ENCODE measurements at places on chromosomes 12 and 14. TPM values are rescaled to one million over a fixed set of nuclear protein-coding genes. Genes with fewer than 3 reads are reported as not detected.

Gene TAS2R8
- not detected for total RNA-seq

Gene CD27
- 0.74 TPM for total RNA-seq

Gene DTX1
- total RNA-seq = 22.8 TPM

Gene INHBC
- 1.8 TPM for total RNA-seq

Gene PPP1R12A
- total RNA-seq = 113 TPM

Gene IRAK3
- 7.0 TPM for total RNA-seq

Measured in testis (tissue), 5 donors.